Prostate gland (tissue), 2 donors: ENCODE measurements at places on chromosomes 3 and 15. TPM values are rescaled to one million over a fixed set of nuclear protein-coding genes. Genes with fewer than 3 reads are reported as not detected.
A peak's percentile ranks its signal among the peaks of the same experiment; 100 is the strongest.

- DNase-seq = peak; percentile 17
- peak overlapping the region; percentile 49 for H3K27ac ChIP-seq
- H3K4me1 ChIP-seq = no peaks in the 10 kb centered on the region
- H3K36me3 ChIP-seq = no peaks in the 10 kb centered on the region
- H3K4me3 ChIP-seq = peak overlapping the region; percentile 20
These were observed 247.7 kb downstream of the ZBTB20 start for GRCh38 chr3:114899186-114899931.

DNA sequence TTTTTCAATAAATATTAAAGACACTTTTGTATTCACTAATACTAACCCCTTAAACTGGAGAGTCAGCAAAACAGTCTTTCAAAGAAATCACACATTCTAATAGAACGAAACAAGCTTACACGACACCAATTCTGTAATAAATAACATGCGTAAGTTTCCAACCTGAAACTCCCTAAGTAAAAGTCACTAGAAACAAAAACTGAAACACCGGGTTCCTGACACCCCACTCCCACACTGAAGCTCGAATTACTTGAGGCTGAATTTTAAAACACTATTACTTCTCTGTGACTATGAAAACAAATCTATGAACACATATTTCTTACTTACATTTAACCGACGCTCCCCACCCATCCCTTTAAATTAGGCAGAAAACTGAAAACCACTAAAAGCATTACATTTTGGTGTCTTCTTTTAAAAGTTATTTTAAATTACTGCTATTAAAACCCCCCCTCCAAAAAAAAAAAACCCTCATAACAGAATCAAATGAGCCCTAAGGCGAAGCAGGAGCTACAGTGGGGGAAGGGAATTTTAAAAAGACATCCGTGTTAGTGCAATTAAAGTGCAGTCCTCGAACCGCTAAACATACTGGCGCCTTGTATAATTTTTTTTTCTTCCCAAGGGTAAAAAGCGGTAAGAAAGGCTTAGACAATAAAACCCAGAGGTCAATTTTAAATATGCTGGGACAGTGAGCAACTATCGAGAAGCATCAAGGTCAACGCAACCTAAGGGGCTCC, 878 bp downstream of the SPPL2A start:
- no peaks in the 10 kb centered on the region for H3K4me1 ChIP-seq
- no peak for DNase-seq
- H3K36me3 ChIP-seq = no peaks in the 10 kb centered on the region
- H3K27me3 ChIP-seq = no peaks in the 10 kb centered on the region
- peak overlapping the region; percentile 96 for H3K4me3 ChIP-seq

DNA sequence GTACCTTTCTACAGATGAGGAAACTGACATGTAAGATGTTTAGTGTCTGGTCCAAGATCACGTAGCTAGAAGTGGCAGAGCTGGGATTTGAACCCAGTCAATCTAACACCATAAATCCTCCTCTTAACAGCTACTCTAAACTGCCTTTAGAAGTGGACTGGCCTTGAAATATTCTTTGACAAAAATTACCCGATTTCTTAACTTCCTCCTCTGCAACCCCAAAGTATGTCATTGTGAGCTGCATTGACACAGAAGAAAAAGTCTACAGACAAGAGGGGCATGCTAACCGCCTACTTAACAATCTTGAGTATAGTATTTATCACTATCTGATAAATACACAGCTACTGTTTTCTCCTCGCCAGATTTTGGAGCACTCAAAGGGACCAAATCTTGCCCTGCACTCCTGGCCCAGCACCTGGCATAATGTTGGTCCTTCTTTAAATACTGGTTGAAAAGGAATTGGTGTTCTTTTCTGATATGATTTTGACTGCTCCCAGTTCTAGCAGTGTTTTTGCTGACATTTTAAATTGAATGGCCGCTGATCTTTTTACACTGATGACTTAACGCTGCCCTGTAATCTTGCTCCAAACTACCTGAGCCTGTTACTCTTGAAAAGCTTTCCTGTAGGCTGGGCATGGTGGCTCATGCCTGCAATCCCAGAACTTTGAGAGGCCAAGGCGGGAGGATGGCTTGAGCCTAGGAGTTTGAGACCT, 36.9 kb downstream of the ITPR1 start:
- no peaks in the 10 kb centered on the region for H3K36me3 ChIP-seq
- H3K27me3 ChIP-seq = no peaks in the 10 kb centered on the region
- no peak overlapping the region for H3K27ac ChIP-seq

DNA sequence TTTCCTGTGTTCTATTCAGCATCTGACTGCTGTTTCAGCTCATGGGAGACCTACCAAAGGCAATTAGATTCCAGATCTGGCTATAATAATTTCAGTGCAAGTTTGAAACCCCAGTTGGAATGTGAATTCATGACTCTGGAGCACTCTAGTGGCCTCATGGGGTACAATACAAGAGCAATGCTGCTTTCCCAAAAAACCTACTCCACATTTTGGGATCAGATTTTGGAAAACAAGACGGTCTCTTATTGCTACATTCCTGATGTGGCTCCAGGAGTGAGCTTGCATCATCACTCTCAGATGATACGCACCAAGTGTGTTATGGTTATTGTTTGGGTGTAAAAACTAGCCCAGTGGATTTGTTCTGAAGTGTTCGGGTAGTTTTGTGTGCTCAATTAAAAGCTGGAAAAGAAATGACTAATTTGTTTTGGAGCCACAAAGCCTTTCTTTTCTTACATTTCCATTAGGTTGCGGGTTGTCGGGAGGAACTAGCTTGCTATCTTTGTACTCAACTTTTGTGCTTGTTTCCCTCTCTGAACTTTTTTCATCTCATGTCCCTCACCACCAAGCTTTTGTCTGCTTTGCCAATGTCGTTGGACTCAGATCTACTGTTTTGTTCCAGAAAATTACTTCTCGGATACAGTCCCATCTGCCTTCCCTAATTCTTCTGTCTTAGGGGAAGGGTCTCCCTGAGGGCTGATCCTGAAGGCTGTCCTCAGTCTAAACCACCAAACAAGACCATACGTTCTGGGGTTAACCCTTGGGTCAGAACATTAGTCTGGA, 272.1 kb downstream of the BBX start:
- H3K4me1 ChIP-seq = no peaks in the 10 kb centered on the region
- H3K27me3 ChIP-seq = no peaks in the 10 kb centered on the region
- DNase-seq = no peak
- H3K27ac ChIP-seq = no peak overlapping the region

DNA sequence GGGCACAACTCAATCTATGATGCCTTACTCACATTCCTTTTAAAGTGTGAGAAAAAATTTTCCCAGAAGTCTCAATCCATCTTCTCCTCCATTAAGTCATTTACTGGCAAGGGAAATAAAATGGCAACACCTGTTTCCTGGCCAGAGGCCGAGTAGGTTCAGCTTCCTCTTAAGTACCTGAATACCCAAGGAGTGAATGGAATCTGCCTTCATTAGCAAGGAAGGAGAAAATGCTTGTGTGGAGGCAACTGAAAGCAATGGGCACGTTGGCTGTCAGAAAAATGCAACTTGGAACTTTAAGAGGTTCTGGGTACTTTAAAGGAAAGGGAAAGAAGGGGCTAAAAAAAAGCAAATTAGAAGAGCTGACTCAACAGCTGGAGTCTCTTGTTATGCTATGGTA, 423.6 kb upstream of the ARL6 start:
- no peaks in the 10 kb centered on the region for H3K27me3 ChIP-seq
- no peak for DNase-seq
- no peaks in the 10 kb centered on the region for H3K4me1 ChIP-seq
- no peak overlapping the region for H3K27ac ChIP-seq
- H3K4me3 ChIP-seq = no peak overlapping the region

DNA sequence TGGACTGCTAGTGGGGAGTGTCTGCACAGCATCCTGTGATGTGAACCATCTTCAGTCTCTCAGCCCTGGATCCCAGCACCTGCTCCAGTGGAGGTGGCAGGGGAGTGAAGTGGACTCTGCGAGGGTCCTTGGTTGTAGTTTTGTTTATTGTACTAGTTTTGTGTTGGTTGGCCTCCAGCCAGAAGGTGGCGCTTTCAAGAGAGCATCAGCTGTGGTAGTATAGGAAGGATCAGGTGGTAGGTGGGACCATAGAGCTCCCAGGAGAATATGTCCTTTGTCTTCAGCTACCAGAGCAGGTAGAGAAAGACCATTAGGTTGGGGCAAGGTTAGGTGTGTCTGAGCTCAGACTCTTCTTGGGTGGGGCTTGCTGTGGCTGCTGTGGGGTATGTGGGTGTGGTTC, 20.9 kb downstream of the NEK11 start:
- H3K27ac ChIP-seq = no peak overlapping the region
- H3K4me1 ChIP-seq = no peaks in the 10 kb centered on the region
- H3K27me3 ChIP-seq = no peaks in the 10 kb centered on the region
- DNase-seq = no peak
- H3K36me3 ChIP-seq = no peaks in the 10 kb centered on the region

GRCh38 chr3:146403792-146404191, 65.6 kb downstream of the PLSCR2 start:
- H3K27me3 ChIP-seq = no peaks in the 10 kb centered on the region
- no peak overlapping the region for H3K27ac ChIP-seq
- H3K4me3 ChIP-seq = no peak overlapping the region
- no peaks in the 10 kb centered on the region for H3K36me3 ChIP-seq
- no peak for DNase-seq

DNA sequence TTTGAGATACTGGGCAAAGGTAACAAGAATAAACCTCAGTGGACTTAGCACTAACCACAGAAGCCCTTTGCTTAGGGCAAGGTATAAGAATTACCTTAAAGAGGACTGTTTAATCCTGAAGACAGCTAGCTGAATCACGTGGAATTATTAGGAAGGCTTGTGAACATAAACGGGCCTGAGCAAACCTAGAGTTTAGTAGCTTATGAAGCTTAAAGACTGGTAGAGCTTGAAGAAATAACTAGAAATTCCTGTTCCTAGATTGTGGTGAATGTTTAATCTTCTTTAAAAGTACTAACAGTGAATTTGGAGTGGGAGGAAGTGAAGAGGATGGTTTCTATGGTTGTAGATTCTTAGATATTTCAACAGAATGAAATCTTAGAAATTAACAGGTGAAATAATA, 428.9 kb upstream of the THRB start:
- H3K27me3 ChIP-seq = no peaks in the 10 kb centered on the region
- no peak for DNase-seq
- H3K27ac ChIP-seq = no peak overlapping the region
- no peak overlapping the region for H3K4me3 ChIP-seq
- H3K4me1 ChIP-seq = no peaks in the 10 kb centered on the region

GRCh38 chr3:59512066-59512465, 462.2 kb upstream of the CFAP20DC start:
- H3K4me1 ChIP-seq = no peaks in the 10 kb centered on the region
- no peak overlapping the region for H3K27ac ChIP-seq
- no peaks in the 10 kb centered on the region for H3K36me3 ChIP-seq

DNA sequence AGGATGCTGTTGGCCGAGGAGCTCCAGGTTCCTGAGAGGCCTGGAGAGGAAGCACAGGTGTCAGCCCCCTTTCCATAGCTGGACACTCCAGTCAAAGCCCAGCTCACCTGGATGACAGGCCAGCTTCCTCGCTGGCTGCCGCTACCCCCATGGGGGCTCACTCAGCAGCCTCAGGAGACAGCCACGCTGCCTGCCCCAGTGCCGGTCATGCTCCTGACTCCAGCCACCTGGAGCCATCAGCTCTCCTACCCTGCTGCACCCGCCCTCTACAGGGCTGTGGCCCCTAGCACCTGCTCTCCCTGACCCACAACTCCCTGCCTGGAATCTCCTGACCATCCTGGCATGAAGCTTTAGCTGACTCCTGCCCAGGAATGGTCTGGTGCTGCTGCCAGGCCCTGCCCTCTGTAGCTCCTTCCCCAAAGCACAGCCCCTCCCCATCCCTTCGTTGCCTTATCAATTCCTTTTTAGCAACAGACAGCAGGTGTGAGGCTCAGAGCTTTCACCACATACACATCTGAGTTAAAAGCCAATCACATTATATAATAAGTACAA, 94.2 kb downstream of the NUP210 start:
- H3K36me3 ChIP-seq = no peaks in the 10 kb centered on the region
- H3K27me3 ChIP-seq = no peaks in the 10 kb centered on the region
- no peak for DNase-seq
- no peaks in the 10 kb centered on the region for H3K4me1 ChIP-seq

DNA sequence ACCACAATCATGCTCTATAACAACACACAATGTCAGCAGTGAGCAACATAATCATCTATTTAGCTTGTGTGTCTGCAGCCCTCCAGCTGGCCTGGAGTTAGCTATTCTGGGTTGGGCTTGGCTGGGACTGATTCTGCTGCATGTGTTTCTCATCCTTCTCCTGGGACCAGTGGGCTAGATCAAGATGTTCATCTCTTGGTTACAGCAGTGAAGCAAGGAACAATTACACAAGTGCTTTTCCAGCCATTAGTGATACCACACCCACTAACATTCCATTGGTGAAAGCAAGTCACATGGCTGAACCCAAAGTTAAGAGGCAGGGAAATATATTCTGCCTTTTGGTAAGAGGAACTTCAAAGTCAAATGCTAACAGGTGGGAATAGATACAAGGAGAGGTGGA, 14.6 kb downstream of the NUDT16 start:
- no peaks in the 10 kb centered on the region for H3K4me1 ChIP-seq
- no peak overlapping the region for H3K4me3 ChIP-seq
- no peaks in the 10 kb centered on the region for H3K36me3 ChIP-seq

- peak overlapping the region; percentile 90 for H3K4me3 ChIP-seq
- H3K27me3 ChIP-seq = no peaks in the 10 kb centered on the region
- H3K36me3 ChIP-seq = no peaks in the 10 kb centered on the region
- no peaks in the 10 kb centered on the region for H3K4me1 ChIP-seq
- DNase-seq = no peak
- no peak overlapping the region for H3K27ac ChIP-seq
These were observed 1.6 kb downstream of the DNAJC13 start for GRCh38 chr3:132418916-132419315.

DNA sequence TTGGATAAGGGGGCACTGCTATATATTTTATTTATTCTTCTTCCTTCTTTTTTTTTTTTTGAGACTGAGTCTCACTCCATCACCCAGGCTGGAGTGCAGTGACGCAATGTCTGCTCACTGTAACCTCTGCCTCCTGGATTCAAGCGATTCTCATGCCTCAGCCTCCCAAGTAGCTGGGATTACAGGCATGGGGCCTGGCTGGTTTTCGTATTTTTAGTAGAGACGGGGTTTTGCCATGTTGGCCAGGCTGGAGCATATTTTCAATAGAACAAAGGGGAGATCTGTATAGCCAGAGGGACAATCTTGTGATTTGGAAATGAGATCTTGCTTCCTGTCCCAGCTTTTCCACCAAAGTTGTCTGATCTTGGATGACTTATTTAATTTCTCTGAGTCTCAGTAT, 133.1 kb upstream of the ABHD17C start:
- H3K4me1 ChIP-seq = no peaks in the 10 kb centered on the region
- H3K27ac ChIP-seq = no peak overlapping the region
- no peak for DNase-seq
- H3K4me3 ChIP-seq = no peak overlapping the region
- H3K36me3 ChIP-seq = no peaks in the 10 kb centered on the region

Gene SLC26A6
- total RNA-seq = 30.0 TPM

Gene PDCD10
- 58.1 TPM for total RNA-seq

Gene NSUN3
- 12.2 TPM for total RNA-seq

Gene TMEM207
- not detected for total RNA-seq

Gene GLT8D1
- 71.3 TPM for total RNA-seq

Gene EFHB
- 4.1 TPM for total RNA-seq

Gene RBPMS2
- total RNA-seq = 2.3 TPM
